ENCODE measurements at places on chromosomes 11 and 22.

DNA sequence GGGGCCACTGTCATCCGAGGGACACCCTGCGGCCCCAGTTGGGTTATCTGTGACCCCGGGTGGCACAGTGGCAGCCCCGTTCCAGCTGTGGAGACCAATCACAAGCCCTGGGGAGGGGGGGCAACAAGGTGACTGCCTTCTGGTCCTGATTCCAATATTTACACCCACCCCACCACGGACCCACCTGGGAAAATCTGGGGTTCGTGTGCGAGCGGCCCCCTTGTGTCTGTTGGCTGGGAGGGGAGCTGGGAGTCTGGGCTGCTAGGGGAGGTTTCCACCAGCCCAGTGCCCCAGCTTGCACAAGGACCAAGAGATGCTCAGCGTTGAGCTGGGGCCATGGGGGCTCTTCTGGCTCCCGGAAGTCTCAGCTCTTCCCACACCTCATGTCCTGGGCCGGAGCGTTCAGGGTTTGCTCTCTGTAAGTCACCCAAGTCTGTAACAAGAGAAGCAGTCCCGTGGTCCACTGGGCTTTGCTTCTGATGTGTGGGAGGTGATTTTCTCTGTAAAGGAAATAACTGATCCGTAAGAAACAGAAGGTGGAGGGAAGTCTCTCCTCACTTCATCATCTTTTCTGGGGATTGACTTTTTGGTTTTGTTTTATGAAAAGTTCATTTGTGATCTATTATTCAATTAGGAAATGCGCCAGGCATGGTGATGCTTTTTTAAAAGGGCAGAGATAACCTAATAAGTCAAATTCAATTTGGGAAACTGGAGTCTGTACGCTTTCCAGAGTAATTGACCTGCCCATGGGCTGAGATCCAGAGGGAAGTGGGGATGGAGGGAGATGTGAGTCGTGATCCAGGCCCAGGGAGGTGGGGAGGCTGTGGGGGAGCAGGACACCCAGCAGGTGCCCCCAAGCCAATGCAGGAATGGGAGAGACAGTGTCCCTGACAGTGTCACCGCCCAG is 22.4 kb upstream of the GAL start:
- DNase-seq = no peak

DNA sequence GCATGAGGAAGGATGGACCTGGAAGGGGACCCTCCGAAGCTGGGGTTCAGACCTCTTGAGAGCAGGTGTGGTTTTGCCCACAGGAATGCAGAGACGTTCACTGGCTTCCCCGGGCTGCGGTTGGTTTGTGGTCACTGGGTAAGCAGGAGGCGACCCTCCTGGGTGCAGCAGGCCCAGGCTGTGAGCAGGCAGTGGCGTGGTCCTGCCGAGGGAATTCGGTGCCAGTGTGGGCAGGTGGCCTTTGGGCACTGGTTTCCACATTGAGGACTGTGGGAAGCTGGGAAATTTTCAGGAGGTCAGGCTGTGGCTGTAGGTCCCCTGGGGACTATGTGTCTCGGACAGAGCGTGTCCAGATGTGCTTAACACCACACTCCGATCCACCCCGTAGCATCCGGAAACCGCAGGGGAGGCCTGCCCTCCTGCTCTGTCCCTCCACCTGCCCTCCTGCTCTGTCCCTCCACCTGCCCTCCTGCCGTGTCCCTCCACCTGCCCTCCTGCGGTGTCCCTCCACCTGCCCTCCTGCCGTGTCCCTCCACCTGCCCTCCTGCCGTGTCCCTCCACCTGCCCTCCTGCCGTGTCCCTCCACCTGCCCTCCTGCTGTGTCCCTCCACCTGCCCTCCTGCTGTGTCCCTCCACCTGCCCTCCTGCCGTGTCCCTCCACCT is 27.5 kb downstream of the TPCN2 start:
- no peak for DNase-seq

GRCh38 chr11:118055966-118056365 is 20.9 kb upstream of the TMPRSS4 start:
- no peak for DNase-seq

DNA sequence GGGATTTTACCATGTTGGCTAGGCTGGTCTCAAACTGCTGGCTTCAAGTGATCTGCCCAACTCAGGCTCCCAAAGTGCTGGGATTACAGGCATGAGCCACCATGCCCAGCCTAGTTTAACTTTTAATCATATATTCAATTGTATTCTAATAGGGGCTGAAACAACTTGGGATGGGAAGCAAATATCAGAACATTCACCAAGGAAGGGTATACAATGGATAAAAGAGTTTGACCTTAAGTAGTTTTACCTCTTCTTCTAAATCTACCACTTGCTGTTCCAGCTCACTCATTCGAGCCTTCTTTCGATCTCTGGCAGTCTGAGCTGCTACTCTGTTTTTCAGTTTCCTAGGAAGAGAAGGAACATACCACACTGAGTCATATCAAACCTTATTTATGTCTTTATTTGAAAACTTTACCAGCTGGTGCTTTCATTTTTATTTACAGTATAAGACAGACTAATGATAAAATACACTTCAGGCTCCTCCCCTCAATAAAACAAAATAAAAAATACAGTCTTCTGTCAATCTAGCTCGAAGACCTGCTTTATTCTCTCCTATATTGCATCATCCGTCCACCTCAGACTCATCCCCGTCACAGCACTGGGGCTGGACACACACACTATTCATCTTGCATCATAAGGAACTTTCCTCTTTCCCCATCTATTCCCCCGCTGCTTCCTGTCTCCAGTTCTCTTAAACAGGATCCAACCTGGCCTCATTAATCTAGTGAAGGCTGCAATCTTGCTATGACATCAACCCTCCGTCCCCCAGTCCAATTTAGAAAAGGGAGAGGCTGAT is 1.4 kb downstream of the XBP1 start:
- DNase-seq = peak; percentile 91

DNA sequence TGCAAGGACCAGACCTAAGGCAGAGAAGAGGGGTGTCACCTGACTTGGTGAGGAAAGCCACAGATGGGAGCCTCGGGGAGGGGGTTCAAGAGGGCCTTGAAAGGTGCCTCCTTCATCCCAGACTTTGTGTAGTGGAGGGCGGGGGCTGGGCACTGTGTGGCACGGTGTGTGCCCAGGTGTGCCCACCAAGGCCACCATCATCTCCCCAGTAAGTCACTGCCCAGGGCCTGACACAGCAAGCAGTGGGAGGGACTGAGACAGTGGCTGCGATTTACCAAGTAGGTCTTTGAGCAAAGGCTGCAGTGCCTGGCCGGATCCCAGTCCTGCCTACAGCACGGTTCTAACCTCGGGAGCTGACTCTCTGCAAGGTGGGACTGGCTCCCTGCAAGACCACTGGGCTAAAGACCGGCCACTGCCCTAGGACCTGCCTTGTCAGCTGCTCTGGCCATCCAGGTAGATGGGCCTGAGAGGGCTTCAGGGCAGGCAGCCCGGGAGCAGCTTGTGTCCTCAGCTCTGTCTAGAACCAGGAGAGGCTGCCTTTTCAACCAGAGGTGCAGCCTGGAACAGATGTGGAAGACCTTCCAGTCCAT is 1.4 kb downstream of the OSM start:
- no peak for DNase-seq

- DNase-seq = no peak
Measured at GRCh38 chr22:24367841-24368240, 59.6 kb upstream of the ADORA2A start.

GRCh38 chr11:11876458-11876857 is 34.7 kb downstream of the USP47 start:
- DNase-seq = peak; percentile 40

DNA sequence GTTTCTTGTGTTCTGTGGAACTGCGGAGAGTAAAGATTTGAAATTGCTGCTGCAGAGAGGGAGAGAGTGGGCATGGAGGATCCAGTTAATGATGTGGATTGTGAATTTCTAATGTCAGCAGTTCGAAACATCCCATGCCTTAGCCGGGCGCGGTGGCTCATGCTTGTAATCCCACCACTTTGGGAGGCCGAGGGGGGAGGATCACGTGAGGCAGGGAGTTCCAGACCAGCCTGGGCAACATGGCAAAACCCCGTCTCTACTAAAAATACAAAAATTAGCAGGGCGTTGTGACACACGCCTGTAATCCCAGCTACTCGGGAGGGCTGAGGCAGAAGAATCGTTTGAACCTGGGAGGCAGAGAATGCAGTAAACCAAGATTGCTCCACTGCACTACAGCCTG is 1.1 kb upstream of the CAVIN3 start:
- DNase-seq = no peak

- DNase-seq = peak; percentile 74
Measured at GRCh38 chr22:41052661-41053490, 39.5 kb upstream of the EP300 start.

GRCh38 chr11:121604152-121604551 is 151.4 kb upstream of the SORL1-AS1 start:
- no peak for DNase-seq

DNA sequence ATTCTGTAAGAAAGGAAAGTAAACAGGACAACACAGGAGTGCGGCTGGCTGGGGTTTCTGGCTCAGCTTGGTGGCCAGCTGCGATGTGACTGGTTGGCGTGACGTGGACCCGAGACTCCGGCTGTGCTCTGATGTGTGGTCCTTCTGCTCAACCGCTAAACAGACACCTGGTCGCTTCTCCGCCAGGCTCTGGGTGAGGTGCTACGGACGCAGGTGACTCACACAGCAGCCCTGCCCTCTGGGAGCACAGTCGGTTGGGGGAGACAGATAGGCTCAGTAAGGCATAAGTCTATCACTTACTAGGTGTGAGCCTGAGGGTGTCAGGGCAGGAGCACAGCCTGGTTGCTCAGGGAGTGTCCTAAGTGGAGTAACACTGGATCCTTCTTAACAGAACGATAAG is 8.2 kb downstream of the RTL6 start:
- DNase-seq = no peak

All from bronchial epithelial cell (primary cell).